ENCODE measurements at places on chromosomes 3 and 15.
A peak's percentile ranks its signal among the peaks of the same experiment; 100 is the strongest.

DNA sequence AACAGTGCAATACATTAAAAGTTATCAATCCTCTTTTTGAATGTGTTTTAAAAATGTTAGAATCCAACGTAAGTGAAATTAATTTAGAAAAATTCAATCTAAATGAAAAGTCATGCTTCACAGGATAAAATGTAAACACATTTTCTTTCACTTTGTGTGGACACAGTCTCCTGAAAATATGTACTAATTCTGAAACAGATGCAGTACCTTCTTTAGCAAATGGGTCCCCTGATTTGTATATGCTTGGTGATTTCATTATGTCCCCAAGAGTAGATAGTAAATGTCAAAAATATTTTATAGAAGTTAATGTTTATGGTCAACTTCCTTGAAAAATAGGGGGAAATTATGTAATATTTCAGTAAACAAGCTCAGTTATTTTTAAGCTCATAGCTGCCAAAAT lies 28.9 kb downstream of the FOXP1 start:
- DNase-seq = no peak

- DNase-seq = no peak
These were observed 2.8 kb downstream of the CLSTN2 start for GRCh38 chr3:139937674-139938279.

GRCh38 chr15:68197661-68198437 lies 7.3 kb downstream of the CALML4 start:
- DNase-seq = no peak

DNA sequence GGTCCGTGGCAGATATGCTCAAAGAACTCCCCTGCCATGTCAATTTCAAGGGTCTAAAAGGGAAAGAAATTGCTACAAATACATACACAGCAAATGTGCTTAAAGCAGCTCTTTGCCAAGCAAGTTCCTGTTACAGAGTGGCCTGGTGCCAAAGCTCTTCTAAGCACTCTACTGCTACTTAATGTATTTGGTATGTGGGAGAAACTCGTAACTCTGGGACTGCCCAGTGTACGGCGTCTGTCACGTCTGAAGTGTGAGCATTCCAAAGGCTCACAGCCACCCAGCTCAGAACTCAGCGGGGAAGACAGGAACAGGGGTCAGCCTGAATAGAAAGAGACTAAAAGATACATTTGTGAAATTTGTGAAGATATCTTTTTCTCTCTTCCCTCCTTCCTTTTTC lies 54.6 kb downstream of the RBMS3 start:
- no peak for DNase-seq

DNA sequence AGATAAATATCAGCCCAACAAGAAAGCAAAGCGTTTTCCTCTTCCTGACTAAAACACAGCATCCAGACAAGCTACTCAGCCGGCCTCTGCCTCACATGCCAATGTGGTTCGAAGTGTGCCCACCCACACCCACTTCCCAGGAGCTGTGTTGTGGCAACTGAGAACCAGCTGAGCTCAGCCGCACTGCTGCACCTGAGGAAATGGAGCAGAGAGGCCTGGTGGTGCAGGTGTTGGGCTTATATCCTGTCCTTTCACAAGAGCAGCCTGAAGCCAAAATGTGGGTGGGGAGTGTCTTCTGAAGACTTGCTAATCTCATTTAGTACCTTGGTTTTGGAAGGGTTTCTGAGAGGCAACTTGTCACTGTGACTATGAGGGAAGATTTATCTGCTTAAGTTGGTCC lies 23.0 kb upstream of the RETNLB start:
- no peak for DNase-seq

DNA sequence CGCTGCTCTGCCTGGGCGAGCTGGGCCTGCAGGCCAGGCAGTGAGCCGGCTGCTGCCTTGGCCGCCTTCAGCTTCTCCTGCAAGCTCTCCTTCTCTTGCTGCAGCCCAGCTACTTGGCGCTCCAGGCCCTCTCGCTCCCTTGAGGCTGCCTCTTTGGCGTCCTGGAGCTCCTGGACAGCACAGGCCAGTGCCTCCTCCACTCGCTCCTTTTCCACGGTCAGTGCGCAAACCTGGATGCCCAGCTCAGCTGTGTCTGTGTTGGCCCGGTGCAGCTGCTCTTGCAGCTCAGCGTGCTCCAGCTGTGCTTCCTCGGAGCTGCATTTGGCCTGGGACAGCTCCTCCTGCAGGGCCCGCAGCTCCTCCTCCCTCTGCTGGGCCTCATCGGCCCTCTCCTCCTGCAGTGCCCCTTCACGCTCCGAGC lies 23.1 kb downstream of the CXCR6 start:
- DNase-seq = no peak

DNA sequence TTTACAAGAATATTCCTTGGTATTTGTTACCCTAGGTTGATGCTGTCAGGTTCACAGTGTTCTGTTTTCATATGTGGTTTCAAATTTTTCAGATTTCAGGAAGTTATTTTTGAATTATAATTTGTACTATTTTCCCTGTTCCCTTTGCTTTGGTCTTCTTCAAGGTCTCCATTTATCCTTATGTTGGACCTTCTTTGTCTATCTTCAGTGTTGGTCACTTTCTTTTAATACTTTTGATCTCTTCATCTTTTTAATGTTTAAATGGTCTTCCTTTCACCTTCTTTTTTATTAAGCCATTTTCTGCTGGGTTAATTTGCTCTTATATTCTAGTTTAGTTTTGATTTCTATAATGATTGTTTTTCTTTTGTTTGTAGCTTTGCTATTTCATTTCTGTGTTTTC lies 61.3 kb downstream of the KLHL25 start:
- DNase-seq = no peak

DNA sequence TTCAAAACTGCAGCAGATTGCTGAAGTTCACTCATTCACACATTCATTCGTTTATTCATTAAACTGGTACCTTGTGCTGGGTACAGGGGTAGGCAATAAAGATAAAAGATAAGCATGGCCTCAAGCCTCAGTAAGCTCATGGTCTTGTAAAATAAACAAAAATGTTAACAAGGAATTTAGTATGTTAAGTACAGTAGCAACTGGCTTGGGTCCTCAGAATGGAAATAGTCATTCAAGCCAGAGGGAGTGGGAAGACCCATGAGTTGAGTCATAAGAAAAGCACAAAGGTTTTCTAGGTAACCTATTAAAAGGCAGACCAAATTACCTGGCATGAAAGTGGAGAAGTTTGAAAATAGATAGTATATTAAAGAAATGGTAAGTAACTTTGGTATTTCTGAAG lies 163.3 kb downstream of the CDIN1 start:
- no peak for DNase-seq

DNA sequence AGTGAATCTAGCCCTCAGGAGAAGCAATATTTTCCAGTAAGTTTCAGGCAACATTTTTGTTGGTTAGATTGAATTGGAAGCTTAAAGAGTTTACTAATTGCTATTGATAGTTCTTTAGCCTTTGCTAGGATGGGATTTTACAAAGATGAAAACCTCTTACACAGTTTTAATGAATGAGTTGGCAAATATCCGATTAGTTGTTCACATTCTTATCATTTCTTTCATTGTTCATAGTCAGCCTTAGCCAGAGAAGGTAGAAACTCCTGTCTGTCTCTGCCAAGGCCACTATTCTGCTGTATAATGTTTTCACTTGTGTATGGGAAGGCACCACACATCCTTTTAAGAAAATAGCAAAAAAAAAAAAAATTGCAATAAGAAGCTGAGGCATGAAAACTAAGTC lies 222.0 kb upstream of the MANF start:
- DNase-seq = no peak

GRCh38 chr3:45946875-45947274 lies 3.6 kb downstream of the CXCR6 start:
- DNase-seq = no peak

- no peak for DNase-seq
These were observed 43.6 kb downstream of the SEMA5B start for GRCh38 chr3:122984007-122984406.

DNA sequence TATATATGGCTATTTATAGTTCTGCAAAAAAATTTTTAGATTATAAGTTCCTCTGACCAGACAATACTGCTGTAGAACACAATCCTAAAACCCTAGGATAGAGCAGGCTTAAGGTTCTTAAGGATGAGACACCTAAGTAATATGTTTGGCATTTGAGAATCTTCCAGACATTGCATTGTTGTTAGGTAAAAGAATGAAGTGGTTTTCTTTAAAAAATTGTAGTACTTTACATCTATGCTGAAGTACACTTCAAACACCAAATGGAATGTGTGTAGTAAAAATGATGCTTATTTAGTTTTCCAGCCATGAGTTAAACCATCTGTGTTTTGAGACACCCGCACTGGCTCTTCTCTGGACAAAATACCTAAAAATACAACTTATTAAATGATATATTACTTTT lies 857.7 kb downstream of the OTOL1 start:
- no peak for DNase-seq

GRCh38 chr3:23489300-23490158 lies 286.4 kb downstream of the UBE2E2 start:
- no peak for DNase-seq

GRCh38 chr3:87082796-87083440 lies 92.0 kb upstream of the VGLL3 start:
- no peak for DNase-seq

DNA sequence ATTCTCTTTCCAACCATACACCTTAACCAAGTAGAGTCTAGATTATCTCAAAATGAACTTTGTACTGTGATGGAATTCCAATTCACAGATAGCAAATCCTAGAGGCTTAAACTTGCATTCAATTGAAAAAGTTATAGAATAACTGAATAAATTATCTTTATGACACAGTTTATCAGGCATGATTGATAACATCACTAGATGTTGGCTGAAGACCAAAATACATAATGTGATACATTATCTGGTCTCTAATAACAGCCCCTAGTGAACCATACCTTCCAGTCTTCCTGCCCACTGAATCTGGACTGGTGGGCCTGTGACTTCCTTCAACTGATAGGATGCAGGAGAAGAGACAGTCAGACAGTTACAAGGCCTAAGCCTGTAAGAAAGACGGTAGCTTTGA lies 165.2 kb upstream of the CMC1 start:
- DNase-seq = no peak

- DNase-seq = peak; percentile 26
These were observed 226.1 kb downstream of the VPS13C start for GRCh38 chr15:61834076-61834697.

DNA sequence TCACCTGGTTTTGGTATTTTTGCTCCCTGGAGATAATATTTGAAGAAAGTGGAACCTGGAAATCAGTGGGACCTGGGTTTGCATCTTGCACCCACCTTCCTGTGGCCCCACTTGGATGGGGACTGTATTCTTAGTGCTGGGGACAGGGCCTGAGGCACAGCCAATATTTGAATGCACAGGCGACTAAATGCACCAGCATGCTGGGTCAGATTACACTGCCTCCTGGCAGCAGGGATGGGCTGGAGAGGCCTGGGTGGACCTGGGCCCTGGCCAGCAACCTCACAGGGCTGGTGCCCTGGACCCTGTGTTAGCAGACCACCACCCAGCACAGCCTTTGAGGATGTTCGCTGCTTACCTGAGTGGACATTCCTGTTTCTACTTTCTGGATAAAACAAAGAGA lies 10.5 kb downstream of the ITIH4 start:
- DNase-seq = no peak

- no peak for DNase-seq
These were observed 38.0 kb upstream of the GBE1 start for GRCh38 chr3:81799403-81799802.

GRCh38 chr15:96792216-96792615 lies 461.7 kb downstream of the NR2F2 start:
- DNase-seq = no peak

DNA sequence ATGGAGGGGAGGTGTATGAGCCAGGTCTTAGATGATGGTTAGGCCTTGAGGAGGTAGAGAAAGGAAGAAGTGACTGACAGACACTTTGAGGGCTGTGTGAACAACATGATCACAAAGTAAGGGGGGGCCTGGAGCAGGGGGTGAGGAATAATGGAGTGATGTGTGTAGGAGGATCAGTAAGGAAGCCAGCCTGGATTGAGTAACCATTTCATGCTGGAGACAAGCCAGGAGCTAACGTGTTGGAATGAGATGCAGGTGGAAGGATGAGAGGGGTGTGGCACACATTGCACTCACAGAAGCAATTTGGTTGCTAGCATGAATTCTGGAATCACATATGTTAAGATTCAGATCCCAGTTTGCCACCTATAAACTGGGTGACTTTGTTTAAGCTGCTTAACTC lies 65.5 kb downstream of the BBX start:
- DNase-seq = no peak

DNA sequence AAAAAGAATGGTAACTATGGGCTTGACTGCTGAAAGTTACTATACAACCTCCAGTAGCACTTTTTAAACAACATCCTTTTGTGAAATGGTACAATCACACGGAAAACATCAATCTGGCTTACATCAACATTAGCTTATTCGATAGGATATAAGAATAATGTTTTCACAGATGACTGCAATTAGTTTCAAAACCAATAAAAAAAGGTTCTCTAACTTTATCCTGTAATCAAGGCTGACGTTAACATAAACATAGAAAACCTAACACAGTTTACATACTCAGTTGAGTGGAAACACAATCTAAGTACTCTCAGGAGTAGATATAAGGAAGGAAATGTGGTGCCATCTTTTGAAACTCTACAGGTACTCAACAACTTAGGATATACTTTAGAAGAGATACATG lies 102.2 kb downstream of the DLG1 start:
- DNase-seq = no peak

DNA sequence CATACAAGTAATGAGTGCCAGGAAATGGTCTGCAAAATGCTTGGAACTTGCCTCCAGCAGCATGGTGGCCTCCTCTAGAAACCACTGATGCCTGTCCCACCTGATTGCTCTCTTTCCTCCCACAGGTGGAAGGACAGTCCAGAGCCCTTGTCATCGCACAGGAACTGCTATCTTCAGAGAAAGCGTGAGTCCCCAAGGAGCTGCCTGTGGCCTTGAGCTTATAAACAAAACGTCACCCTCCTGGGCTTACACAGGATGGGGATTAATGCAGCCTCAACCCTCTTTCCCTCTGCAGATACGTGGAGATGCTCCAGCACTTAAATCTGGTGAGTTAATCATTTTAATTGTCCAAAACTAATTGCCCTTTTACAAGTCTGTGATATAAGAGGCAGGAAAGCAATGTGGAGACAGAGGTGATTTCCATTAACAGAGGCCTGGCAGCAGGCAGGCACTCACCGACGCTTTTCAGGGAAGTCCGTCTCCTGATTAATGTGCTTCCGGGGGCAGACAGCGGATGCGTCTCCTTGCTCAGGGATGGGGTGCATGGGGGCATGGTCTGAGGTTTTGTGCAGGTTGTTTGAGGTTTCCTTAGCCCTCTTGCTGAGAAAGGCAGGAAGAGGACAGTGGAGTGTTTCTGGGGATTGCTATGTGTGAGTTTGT lies 61.8 kb downstream of the FGD5 start:
- DNase-seq = no peak

DNA sequence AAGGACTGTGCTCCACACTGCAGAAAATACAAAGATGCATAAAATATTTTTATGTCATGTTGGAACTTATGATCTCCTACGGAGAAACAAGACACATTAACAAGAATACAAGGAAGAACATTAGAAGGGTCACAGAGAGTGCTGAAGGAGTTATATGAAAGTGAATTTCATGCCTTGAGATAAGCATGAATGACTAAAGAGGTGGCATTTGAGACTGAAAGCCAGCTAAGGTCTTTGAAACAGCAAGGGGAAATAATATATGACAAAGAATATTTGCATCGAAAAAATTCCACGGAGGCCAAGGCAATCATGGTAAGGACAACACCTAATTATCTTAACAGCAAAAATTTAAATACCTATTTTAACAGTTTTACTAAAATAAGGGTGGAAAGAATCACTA lies 12.5 kb downstream of the GSK3B start:
- no peak for DNase-seq

GRCh38 chr15:81523867-81524266 lies 149.9 kb upstream of the TMC3 start:
- no peak for DNase-seq

GRCh38 chr15:82532991-82533481 lies 7.2 kb downstream of the RPS17 start:
- no peak for DNase-seq
